ENCODE measurements at places on chromosomes 3 and 15.

- no peak for DNase-seq
Measured at GRCh38 chr15:28105793-28106192, 6.7 kb upstream of the OCA2 start.

- no peak for DNase-seq
Measured at GRCh38 chr15:48625126-48625525, 20.4 kb downstream of the FBN1 start.

- DNase-seq, result no peak
Measured at GRCh38 chr3:11226042-11226370, 46.2 kb upstream of the ATG7 start.

- peak; percentile 34 for DNase-seq
Measured at GRCh38 chr3:52240059-52240885, 1.3 kb upstream of the TWF2 start.

- DNase-seq, result no peak
Measured at GRCh38 chr3:69647511-69648110, 91.7 kb upstream of the MITF start.

GRCh38 chr3:11736136-11736833, 92.6 kb upstream of the VGLL4 start:
- DNase-seq, result no peak

- no peak for DNase-seq
Measured at GRCh38 chr3:140924097-140924873, 17.4 kb upstream of the SLC25A36 start.

GRCh38 chr3:111610189-111610588, 15.0 kb upstream of the ZBED2 start:
- DNase-seq, result no peak

GRCh38 chr3:117719316-117719926, 1009.8 kb downstream of the TUSC7 start:
- no peak for DNase-seq

GRCh38 chr3:123723522-123724168, 138.8 kb upstream of the HACD2 start:
- DNase-seq, result peak; percentile 81

- DNase-seq, result peak; percentile 37
Measured at GRCh38 chr3:115146418-115147328, at the start of gene ZBTB20. ZBTB20 (minus strand) TSS chr3:115147288.

GRCh38 chr3:134404366-134404885, 30.2 kb upstream of the AMOTL2 start:
- DNase-seq, result no peak

- no peak for DNase-seq
Measured at GRCh38 chr3:5205165-5205941, 17.8 kb downstream of the EDEM1 start.

DNA sequence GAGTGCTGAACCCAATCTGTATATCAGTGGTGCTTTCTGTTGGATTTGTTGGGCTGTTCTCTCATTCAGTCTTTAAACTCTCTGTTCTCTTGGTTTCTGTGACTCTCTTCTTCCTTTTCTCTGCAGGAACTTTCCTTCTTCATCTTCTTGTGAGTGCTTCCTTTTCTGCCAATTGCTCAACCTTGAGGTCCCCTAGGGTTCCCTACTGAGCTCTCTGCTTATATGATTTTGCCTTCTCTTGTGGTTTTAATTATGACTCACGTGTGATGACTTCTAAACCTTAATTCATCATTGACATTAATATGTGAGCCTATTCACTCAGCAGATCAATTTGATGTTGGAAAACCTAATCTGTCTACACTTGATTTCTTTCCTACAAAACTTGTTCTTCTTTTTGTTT, 39.4 kb downstream of the MOBP start:
- DNase-seq, result no peak

GRCh38 chr15:26178640-26179220, 315.6 kb upstream of the ATP10A start:
- no peak for DNase-seq

- DNase-seq, result no peak
Measured at GRCh38 chr3:12841970-12842328, 584 bp upstream of the RPL32 start.

DNA sequence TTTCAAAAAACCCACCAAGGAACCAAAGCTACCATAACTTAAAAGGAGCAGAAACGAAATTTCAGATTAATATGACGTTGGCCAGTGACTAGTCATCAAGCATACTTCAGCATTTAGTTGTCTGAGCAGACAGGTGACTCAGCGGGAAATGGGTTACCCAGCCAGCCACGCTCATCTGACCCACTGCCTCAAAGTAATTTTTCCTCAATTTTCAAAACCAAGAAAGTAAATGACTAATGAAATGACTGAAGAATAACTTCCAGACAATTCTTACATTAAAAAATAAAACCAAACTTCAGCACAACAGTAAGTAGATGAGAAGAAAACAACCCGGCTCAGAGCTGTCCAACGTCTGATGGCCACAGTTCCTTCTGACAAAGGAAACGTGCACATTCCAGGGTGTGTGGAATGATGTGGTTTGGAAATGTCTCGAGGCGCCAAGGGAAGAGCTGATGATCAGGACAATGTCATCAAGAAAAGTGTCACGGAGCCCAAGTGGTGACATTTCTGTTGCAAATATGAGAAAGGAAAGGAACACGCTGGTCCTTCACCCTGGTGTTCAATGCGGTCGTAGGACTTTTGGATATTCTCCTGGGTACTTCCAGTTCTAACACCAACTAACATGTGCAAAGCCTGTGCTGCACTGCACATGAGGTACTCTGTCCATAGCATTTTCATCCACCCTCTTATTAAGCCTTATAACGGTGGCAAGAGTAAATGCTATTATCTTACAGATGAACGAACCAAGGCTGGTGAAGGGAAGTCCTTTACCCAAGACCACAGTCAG, 79.1 kb downstream of the FOXP1 start:
- DNase-seq, result no peak

DNA sequence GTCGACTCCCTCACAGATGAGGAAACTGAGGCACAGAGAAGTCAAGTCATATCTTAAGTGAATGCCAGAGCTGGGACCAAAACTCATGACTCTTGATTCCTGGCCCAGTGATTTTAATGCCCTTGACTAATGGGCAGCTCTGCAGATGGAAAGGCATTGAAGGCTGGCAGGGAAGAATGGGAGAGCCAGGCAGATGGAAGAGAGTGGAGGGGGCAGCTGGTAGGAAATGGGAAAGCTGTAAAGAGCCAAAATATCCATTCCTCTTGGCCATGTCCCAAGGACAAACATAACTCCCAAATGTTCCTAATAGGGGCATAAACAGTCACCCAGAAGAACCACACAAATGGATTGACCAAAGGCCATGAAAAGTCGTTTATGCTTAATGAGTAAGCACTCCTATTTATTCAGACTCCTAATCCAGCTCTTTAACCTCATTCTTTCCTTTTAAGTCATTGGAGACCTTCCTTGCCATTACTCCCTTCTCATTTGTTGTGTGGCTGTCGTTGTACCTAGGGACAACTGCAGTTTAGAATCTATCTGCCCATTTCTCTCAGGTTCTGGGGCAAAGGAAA, 330.5 kb upstream of the ROPN1 start:
- DNase-seq, result no peak

DNA sequence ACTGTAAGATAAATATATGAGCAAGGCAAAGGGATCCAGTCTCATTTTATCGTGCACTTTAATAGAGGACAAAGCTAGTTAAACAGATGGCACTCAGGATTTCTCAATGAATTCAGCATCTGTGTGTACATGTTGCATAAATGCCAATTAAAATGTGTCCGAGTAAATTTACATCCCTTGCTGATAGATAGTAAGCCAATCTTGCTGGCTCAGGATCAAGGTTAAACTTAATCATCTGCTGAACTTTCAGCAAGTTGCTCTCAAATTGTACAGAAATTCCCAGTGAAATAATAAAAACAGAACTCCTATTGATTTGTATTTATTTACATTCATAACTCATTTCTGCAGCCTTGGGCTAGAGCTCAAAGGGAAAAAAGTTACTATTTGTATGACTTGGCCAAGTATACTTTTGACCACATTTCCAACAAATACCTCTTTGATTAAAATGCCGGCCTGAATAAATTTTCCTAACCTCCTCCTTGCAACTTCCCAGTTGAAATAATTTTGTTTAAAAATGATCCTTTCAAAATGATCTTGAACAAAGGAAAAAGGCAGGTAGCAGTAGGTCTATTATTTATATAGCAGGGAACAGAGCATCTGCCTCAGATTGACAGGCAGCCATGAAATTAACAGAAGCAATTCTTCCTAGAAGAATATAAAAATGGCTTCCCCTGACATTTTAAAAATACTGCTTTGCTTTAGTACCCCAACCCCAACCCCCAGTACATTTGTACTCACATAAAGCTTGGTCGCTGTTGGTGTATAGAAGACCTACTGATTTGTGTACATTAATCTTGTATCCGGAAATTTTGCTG, 1001.9 kb downstream of the ROBO1 start:
- DNase-seq, result peak; percentile 4

DNA sequence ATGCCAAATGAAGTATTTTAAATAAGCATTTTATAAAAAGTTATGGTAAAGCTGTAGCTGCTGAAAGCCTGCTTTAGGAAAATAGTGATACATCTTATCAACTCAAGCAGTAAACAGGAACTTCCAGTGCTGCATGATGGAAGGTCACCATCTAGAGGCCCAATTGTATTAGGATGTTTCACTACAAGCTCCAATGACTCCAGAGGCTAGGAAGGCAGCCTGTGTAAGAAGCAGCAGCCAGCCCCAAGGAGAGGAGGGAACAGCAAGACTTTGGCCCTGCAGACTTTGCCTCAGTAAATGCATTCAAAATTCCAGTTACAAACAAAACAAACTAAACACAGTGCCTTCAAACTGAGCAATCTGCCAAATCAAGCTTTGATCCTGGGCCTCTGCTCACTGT, 32.1 kb downstream of the ILDR1 start:
- DNase-seq, result no peak

DNA sequence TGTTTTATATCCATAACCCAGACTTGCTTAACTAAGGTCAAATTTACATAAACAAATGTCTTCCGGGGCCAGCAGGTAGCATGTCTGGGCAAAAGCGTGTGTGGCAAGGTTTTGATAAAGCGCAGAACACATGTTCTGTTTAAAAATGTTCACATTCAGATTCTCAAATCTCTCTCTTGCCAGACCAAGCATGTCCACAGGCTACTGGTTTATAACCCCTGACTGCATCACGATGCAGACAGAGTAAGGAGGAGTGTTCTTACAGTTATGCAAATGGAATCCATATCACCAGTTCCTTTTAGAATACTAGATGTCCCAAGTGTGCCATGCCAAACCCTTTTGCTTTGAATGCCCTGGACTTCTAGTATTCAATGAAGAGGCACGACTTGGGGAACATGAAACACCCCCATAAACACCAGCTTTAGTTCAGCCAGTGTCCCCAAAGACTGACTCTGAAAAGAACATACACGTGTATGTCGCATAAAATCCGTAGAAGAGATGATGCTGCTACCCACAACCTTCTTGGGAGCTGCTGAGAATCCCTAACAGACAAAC, 412.0 kb downstream of the CNTN4 start:
- no peak for DNase-seq

GRCh38 chr15:65196637-65197336, 11.6 kb upstream of the CLPX start:
- DNase-seq, result no peak

DNA sequence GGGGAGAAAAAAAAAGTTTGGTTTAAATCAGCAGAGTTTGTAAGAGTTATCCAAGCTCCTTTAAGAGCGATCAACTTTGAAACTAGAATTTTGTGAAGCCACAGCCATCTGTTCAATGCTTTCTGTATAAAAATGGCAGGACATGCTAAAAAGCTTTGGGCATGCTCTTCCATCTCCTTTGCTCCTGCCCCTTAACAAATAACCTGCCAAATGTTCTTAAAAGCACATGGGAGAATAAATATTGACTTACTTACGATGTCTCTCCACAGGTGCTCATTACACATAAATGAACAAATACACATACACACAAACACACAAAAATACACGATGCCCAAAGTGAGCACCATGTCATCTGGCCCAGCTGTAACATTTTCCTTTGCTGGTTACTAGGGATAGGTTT, 211.8 kb upstream of the DPH6 start:
- DNase-seq, result peak; percentile 64

DNA sequence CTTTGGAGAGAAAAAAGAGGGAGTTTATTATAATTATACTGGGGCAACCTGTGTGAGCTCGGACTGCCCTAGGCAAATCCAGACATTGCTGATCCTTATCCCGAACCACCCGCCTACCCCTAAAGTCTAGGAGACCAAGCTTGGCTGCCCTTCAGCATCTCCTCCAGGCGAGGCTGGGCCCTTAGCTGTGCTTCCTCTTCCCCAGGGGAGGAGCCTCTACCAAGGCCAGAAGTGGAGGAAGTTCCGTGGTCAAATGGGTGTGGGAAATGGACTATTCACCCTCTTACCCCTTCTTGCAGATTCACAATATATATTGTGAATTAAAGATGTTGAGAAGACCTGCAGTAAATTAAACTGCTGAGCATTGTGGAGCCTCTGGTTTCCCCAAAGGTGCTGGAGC, 158.3 kb upstream of the HES1 start:
- DNase-seq, result no peak

DNA sequence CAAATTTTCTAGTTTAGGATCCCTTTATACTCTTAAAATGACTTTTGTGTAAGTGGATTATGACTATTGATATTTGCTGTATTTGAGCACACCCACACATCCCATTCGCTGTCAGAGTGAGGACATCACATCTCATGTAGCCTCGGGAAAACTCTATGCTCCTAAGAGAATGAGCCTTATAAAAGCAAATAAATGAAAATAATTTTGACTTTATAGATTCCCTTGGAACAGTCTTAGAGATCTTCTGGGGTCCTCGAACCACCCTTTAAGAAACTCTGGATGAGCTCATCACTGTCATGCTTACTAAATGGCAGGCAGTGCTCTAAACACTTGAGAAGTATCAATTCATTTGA, 16.1 kb upstream of the EXOG start:
- no peak for DNase-seq

DNA sequence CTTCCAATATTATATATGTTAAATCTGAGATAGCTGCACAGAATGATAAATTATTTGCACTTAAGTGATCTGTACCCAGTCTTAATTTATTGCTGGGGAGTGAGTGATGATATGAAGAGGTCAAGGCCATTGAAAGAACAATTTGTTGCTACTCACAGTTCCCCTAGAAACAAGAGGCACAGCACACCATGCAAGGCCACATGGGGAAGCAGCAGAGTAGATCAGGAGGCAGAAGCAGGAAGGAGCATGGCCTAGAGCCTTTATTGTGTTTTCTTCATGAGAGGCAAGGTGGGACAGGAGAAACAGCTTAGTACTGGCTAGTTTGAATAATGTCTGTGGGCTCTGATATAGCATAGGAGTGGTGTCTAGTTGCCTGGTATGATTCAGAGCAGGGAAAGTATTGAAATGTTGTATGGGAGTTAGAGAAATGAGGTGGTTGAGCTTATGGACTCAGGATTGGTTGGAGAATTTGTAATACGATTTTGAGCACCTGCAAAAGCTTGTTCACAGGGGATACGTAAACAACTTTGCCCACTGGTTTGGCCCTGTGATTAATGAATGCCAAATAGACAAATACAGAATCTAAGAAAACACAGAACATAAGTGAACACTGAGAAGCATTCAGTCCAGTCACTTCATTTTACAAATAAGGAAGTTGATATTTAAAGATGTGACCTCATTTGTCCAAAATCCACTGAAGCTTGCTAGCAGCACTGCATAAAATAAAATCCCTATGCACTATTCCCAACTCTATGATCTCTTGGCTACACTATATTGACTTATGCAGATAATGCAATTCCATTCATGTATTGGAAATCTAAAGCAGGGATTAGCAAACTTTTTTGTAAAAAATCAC, 71.7 kb downstream of the TMCO5A start:
- DNase-seq, result no peak

GRCh38 chr3:45776611-45777010, 19.7 kb downstream of the SLC6A20 start:
- no peak for DNase-seq

Data from NCI-H1930 (cell line).